Transverse colon (tissue), 4 donors: ENCODE measurements at places on chromosomes 6 and 20. TPM values are rescaled to one million over a fixed set of nuclear protein-coding genes. Genes with fewer than 3 reads are reported as not detected.

GRCh38 chr6:116695401-116695800, 14.4 kb downstream of the KPNA5 start:
- no peak for DNase-seq
- H3K36me3 ChIP-seq, result peaks cover 5% of the 10 kb centered on the region
- H3K4me1 ChIP-seq, result no peaks in the 10 kb centered on the region
- H3K27ac ChIP-seq, result no peak overlapping the region

DNA sequence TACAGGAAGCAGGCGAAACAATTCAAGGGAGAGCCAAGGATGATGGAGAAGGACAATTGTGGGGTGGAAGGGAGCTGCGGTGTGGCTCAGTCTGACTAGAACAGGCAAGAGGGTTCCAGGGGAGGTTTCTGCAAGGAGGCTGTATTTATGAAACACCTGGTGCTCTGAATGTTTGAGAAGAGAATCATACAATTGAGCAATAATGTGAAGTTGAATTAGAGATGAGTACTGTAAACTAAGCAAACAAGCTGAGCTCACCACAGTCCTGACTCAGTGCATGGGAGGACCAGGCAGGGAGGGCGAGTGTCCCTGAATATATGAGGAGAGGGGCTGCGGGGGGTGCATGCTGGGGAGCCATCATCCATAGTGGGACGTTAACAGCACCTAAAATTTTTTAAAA, 279.7 kb downstream of the KIF16B start:
- H3K36me3 ChIP-seq, result no peaks in the 10 kb centered on the region
- no peaks in the 10 kb centered on the region for H3K27me3 ChIP-seq
- H3K27ac ChIP-seq, result no peak overlapping the region
- H3K4me1 ChIP-seq, result no peaks in the 10 kb centered on the region
- H3K4me3 ChIP-seq, result no peak overlapping the region

DNA sequence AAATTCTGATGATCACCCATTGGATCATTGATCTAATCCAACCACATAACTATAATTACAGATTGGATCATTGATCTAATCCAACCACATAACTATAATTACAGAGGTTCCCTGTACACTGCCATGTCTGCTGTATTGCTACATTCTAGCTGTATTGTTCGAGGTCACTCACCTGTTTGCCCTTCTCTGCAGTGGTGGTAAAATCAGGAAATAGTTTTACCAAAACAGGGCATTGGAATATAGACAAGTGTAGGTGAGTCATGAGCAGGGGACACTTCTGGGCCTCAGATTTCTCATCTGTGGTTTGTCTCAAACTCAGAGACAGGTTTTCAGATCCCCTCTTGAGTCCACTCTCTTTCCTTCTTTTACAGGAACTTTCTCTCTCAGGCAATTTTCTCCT, 9.0 kb upstream of the AFDN start:
- H3K36me3 ChIP-seq, result no peaks in the 10 kb centered on the region
- no peak for DNase-seq
- H3K4me1 ChIP-seq, result no peaks in the 10 kb centered on the region

Gene CFAP61
- not detected for total RNA-seq

DNA sequence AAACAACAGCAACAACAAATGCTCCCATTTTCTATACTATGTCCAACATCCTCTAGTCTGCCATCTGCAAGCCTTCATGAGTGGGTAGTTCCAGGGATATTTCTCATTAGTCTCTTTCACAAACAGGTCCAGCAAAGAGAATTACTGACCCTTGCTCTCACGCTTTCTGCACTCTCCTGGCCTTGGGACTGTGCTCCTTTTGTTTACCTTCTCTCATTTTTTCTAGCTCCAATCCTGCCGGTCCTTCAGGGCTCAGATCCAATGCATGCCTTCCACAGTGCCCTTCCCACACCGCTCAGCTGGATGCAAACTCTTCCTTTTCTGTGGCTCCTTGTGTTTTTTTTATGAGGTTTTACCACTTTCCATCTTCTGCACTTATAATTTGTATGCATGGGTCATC, 47.2 kb downstream of the ADTRP start:
- no peaks in the 10 kb centered on the region for H3K36me3 ChIP-seq
- peak overlapping the region; percentile 38 for H3K27ac ChIP-seq
- H3K4me3 ChIP-seq, result no peak overlapping the region
- no peaks in the 10 kb centered on the region for H3K4me1 ChIP-seq
- no peaks in the 10 kb centered on the region for H3K27me3 ChIP-seq
- DNase-seq, result no peak

DNA sequence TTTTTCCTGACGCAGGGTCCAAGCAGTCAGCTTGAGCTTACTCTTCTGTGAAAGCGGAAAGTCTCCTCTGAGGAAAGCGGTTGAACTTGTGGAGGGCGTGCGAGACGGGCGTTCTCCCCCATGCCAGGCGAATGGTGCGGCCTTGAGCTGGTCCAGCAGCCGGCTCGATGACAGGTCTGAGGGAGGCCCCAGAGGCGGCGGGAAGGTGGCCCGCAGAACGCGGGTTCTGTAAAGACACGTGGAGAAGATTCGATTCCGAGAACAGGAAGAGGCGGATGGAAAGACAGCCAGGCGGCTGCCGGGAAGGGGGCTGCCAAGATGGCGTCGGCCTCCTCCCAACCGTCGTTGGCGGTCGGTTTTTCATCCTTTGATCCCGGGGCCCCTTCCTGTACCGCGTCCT, 75.6 kb upstream of the TXNDC5 start:
- no peaks in the 10 kb centered on the region for H3K4me1 ChIP-seq
- H3K27me3 ChIP-seq, result no peaks in the 10 kb centered on the region
- no peak overlapping the region for H3K27ac ChIP-seq
- H3K4me3 ChIP-seq, result no peak overlapping the region

GRCh38 chr6:148548749-148549140, 198.1 kb upstream of the UST start:
- H3K27ac ChIP-seq, result no peak overlapping the region
- H3K36me3 ChIP-seq, result peaks cover 16% of the 10 kb centered on the region
- H3K4me3 ChIP-seq, result no peak overlapping the region
- no peak for DNase-seq
- no peaks in the 10 kb centered on the region for H3K27me3 ChIP-seq

- H3K4me3 ChIP-seq, result no peak overlapping the region
- no peak overlapping the region for H3K27ac ChIP-seq
- no peaks in the 10 kb centered on the region for H3K36me3 ChIP-seq
- H3K27me3 ChIP-seq, result no peaks in the 10 kb centered on the region
- no peaks in the 10 kb centered on the region for H3K4me1 ChIP-seq
Measured at GRCh38 chr6:136077834-136078576, 172.1 kb downstream of the MTFR2 start.

Gene TNF
- total RNA-seq, result 0.41 TPM

GRCh38 chr6:136467186-136467585, 83.0 kb downstream of the MAP7 start:
- H3K4me3 ChIP-seq, result no peak overlapping the region
- H3K27ac ChIP-seq, result no peak overlapping the region
- DNase-seq, result no peak
- H3K4me1 ChIP-seq, result peaks cover 6% of the 10 kb centered on the region
- H3K27me3 ChIP-seq, result no peaks in the 10 kb centered on the region

Gene SLC26A8
- 1.1 TPM for total RNA-seq

GRCh38 chr6:12578751-12579150, 137.8 kb upstream of the PHACTR1 start:
- no peaks in the 10 kb centered on the region for H3K36me3 ChIP-seq
- H3K27me3 ChIP-seq, result no peaks in the 10 kb centered on the region
- no peak overlapping the region for H3K4me3 ChIP-seq
- H3K4me1 ChIP-seq, result no peaks in the 10 kb centered on the region
- DNase-seq, result no peak

DNA sequence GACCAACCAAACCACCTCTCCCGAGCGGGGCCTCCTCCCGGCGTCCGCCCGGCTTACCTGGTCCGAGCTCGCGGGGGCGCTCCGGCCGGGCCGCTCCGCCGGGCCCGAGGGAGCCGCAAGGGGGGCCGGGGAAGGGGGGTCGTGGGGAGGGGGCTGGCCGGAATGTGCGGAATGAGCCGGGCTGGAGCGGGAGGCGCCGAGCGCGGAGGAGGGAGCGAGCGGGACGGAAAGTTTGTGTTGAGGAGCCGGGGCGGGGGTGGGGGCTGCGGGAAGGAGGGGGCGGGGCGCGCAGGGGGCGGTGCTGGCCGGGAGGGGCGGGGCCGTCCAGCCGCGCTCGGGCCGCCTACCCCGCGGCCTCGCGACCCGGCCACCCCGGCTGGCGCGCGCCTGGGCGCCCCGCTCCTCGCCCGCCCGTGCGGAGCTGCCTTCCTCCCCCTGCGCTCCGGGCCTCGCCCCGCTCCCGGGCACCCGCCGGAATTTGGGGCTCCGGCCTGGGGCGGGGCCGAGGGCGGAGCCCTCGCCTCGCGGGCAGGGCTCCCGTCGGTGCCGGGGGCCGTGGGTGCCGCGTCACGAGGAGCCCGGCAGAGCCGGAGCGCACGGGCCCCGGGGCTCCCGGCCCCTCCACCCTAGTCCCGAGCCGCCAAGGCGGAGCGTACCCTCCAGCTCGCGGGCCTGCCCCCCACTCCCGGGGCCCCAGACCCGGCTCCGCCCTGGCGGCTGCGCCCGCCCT, at the start of gene TEAD3:
Gene TEAD3 (minus strand): TSS at position 239 of the 730 bp plus-strand sequence.
- H3K36me3 ChIP-seq, result no peaks in the 10 kb centered on the region
- H3K27ac ChIP-seq, result peak within 1 kb of the TSS; percentile 99
- peaks cover 36% of the 10 kb centered on the region for H3K4me1 ChIP-seq
- H3K4me3 ChIP-seq, result peak within 1 kb of the TSS; percentile 92

DNA sequence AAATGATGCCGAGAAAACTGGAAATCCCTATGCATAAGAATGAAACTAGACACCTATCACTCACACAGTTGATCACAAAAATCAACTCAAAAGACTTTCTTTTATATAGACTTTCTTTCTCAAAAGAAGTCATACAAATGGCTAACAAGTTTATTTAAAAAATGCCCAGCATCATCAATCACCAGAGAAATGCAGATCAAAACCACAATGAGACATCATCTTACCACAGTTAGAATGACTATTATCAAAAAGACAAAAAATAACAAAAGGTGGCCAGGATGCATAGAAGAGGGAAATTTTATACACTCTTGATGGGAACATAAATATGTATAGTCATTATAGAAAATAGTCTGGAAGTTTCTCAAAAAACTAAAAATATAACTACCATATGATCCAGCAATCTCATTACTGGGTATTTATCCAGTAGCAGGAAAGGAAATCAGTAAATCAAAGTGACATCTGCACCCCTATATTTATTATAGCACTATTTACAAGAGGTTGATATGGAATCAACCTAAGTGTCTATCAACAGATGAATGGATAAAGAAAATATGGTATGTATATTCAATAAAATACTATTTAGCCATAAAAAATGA, 3.4 kb upstream of the RNF217 start:
- no peaks in the 10 kb centered on the region for H3K4me1 ChIP-seq
- no peaks in the 10 kb centered on the region for H3K27me3 ChIP-seq
- DNase-seq, result no peak
- no peaks in the 10 kb centered on the region for H3K36me3 ChIP-seq
- no peak overlapping the region for H3K27ac ChIP-seq

DNA sequence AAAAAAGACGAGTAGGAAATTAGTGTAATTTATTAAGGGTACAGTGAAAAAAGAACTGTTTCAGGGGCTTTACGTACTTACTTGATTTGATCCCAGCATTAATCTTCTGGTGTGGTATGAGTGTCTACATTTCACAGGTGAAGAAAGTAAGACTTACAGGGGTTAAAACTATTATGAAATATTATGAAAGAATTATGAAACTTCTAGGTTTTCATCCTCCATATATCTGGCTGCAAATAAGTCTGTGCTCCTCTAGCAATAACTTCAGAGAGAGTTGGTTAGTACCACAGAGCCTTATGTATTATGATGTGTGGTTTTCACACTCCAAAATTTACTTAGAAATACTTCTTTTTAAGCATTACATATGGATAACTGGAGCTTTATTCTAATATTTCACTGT, 41.9 kb downstream of the ZFAND3 start:
- no peak overlapping the region for H3K27ac ChIP-seq
- no peaks in the 10 kb centered on the region for H3K36me3 ChIP-seq
- no peak overlapping the region for H3K4me3 ChIP-seq
- no peak for DNase-seq
- no peaks in the 10 kb centered on the region for H3K27me3 ChIP-seq
- H3K4me1 ChIP-seq, result peaks cover 7% of the 10 kb centered on the region

GRCh38 chr6:32291543-32291942, 67.7 kb upstream of the NOTCH4 start:
- H3K27ac ChIP-seq, result no peak overlapping the region
- H3K36me3 ChIP-seq, result no peaks in the 10 kb centered on the region
- no peak overlapping the region for H3K4me3 ChIP-seq
- H3K4me1 ChIP-seq, result no peaks in the 10 kb centered on the region
- no peak for DNase-seq
- H3K27me3 ChIP-seq, result peaks cover 8% of the 10 kb centered on the region

- no peaks in the 10 kb centered on the region for H3K36me3 ChIP-seq
- peak; percentile 67 for DNase-seq
- peak overlapping the region; percentile 43 for H3K27ac ChIP-seq
- H3K4me1 ChIP-seq, result peaks cover 14% of the 10 kb centered on the region
- H3K27me3 ChIP-seq, result peaks cover 30% of the 10 kb centered on the region
- peak overlapping the region; percentile 14 for H3K4me3 ChIP-seq
Measured at GRCh38 chr20:62739581-62740285, 31.1 kb downstream of the NTSR1 start.

GRCh38 chr6:144939921-144940320, 654.8 kb downstream of the UTRN start:
- DNase-seq, result no peak
- no peak overlapping the region for H3K4me3 ChIP-seq
- H3K36me3 ChIP-seq, result no peaks in the 10 kb centered on the region

Gene RGS17
- total RNA-seq, result 0.79 TPM

DNA sequence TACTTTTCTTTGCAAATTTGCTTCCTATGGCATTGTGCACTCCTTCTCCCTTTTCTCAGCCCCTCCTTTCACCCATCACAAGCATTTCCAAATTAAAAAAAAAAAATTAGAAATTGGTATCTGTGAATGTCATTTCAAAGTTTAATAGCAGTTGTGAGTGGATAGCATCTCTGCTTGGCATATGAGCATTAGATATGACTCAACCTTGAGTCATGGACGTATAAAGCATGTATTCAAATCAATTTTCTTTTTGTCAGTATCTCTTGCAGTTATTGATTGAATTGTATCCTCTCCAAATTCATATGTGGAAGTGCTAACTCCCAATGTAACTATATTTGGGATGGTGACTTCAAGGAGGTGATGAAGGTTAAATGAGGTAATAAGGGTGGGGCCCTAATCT, 60.1 kb upstream of the MAP3K7 start:
- no peaks in the 10 kb centered on the region for H3K27me3 ChIP-seq
- H3K36me3 ChIP-seq, result no peaks in the 10 kb centered on the region
- DNase-seq, result no peak
- H3K4me1 ChIP-seq, result no peaks in the 10 kb centered on the region

DNA sequence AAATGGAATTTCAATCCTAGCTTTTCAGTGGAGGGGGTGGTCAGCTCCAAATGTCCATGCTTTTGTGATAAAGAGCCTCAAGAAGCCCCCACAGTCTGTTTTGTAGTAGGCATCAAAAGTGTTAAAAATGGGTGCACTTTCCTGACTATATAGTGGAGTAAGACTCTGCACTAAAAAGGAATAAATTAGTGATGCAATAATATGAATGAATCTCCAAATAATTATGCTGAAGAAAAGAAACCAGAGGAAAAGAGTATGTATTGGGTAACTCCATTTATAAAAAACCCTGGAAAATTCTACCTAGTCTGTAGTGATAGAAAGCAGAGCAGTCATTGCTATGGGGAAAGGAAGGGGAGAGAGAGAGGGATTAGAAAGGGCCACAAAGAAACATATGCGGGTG, 310.4 kb upstream of the SUPT3H start:
- no peaks in the 10 kb centered on the region for H3K4me1 ChIP-seq
- H3K27me3 ChIP-seq, result no peaks in the 10 kb centered on the region
- H3K36me3 ChIP-seq, result no peaks in the 10 kb centered on the region
- no peak overlapping the region for H3K27ac ChIP-seq
- H3K4me3 ChIP-seq, result no peak overlapping the region
- DNase-seq, result no peak
